ENCODE measurements at places on chromosomes 11 and 22.

DNA sequence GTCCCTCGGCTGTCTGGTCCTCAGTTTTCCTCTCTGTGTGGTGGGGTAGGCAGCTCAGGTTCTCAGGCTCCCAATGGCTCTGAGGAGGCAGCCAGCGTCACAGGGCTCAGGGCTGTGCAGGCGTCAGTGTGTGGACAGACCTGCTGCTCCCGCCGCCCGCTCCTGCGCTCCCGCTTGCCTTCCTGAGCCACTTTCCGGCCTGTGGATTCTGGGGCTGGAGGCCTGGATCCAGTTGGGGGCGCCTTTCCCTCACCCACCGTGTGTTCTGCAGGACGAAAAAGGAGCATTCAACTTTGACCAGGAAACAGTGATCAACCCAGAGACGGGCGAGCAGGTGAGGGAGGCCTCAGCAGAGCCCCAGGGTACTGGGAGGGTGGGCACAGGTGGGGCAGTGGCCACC, 14.7 kb downstream of the DPP3 start:
- DNase-seq: no peak

DNA sequence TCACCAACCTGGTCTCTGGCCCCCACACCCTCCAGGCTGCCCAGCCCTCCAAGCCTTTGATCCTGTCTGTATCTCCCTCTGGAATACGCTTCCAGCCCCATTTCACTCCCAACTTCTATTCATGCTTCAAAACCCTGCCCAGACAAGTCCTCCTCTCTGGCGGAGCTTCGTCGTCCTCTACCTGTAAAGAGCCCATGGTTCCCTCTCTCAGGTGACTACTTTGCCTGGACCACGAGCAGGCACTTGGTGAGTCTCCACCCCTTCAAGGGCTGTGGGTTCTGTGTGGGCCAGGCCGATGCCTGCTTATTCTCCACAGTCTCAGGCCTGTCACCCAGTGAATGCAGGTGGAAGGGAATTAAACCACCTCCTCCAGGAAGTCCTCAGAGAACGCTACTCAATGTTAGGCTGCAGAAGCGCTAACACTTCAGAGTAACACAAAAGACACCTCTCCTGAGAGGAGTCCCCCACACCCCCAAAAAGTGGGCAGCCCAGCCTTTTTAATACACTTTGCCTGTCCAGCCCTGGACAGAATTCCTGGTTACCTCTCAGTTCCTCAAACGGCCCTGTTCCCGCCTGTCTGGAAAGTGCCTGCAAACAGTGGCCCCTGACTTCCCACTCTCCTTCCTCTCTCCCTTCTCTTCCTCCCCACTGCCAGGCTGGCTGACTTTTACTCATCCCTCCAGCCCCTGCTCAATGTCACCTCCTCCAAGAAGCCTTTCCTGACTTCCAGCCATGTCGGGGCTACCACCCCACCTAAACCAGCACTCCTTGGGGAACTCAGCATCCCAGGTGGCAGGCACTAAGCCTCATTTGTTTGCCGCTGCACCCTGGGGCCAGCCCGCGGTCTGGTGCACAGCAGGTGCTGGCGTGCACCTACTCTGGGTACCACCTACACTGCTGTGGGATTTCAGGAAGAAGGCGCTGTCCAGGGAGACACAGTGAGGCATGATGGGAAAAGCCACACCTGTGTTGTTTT, 9.0 kb downstream of the RAC2 start:
- DNase-seq: no peak

- peak; percentile 34 for DNase-seq
Measured at GRCh38 chr11:115990004-115990447, 485.8 kb upstream of the CADM1 start.

DNA sequence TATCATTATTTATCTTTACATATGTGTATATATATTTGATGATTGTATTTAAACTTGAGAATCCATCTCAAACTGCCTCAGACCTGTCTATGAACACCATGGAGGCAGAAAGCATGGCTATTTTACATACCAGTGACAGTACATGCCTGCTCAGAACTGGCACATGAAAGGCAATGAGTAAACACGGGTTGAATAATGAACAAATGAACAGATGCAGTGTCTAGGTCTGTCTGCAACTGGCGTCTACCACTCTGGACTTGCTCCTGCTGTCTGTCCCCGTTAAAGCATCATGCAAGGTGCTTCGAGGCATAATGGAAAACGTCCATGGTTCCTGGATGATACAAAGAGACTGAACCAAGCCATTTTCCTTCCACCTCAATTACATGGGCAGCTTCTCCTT, 271.6 kb upstream of the NARS2 start:
- DNase-seq: no peak

DNA sequence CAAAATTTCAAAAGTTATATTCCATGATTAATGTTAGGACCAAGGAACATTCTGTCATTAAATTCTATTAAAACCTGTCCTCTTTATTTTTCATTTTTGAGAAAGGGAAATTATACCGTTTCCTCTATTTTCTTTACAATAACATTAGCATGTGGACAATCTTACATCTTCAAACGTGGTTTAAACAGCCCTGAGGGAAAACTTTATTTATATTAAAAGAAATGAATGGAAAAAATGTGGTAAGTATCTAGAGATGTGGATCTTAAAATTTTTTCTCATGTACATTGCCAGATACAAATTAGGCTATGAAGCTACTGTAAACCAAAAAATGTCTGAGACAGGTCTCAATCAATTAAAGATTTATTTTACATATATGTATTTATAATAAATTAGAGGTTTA, 18.9 kb upstream of the FIBIN start:
- no peak for DNase-seq
